HFF-Myc (cell line): ENCODE measurements at places on chromosomes 12 and 14.

GRCh38 chr14:52089218-52089617, 20.4 kb upstream of the NID2 start:
- DNase-seq: no peak

- DNase-seq: no peak
Observed at GRCh38 chr12:13258197-13258596, 61.7 kb downstream of the EMP1 start.

DNA sequence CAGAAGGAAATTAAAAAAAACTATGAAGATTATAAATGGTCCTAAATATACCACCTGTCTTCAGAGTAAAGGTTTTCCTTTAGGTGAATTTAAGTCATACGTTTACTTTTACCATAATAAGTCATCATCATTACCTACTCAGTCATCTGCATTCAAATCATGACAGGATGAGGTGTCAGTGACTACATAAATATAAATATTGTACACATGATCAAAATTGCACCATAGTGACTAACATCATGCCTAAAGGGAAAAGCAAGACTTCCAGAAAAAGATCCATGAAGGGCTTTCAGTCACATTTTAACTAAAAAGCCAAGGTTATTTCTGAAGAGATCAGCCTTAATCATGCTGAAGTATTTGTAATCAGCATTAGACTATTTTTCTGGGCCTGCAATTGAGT, 759.9 kb upstream of the FLRT2 start:
- DNase-seq: no peak

GRCh38 chr12:9745199-9745598, 12.3 kb upstream of the CLECL1 start:
- no peak for DNase-seq

DNA sequence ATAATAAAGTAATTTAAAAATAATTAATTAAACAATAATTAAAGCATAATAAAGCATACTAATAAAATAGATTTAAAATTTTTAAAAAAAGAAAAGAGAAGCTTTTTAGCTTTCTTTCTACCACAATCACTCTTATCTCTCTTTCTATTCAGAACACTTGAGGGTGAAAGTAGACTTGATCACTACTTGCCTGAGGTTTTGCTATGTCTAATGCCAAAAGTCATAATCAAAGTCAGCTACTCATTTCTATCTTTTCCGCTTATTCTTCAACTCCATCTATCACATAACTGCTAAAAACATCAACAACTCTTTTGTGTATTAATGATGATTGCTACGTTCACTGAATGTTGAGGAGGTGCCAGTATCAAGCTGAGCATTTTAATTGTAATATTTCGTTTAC, 202.0 kb upstream of the KRR1 start:
- no peak for DNase-seq

DNA sequence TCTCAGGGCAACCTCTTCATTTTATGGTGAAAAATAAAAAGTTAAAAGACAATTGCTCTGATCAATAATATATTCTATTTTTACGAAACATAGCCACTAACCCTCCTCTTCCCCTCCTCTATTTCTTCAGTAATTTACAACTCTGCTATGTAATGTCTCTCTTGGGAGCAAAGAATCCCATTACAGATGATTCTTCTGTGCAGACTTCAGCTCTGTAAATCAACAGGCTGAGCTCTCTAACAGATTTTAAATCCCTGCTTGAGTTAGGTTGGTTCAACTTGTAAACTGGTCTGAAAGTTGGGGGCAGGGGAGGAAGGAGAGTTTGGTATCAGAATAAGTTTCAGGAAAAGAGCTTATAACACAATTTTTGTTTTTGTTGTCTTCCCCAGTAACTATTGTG, 151.0 kb downstream of the SLC25A21 start:
- no peak for DNase-seq

DNA sequence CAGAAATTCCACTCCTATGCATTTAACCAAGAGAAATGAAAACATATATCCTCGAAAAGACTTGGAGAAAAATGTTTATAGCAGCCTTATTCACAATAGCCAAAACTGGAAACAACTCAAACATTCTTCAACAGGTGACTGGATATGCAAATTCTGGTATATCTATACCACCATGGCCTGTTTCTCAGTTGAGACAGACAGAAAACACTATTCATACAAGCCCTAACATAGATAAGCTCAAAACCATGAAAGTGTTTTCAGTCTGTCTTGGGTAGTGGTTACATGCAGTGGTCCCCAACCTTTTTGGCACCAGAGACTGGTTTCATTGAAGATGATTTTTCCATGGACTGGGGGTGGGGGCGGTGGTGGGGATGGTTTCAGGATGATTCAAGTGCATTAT, 83.8 kb downstream of the SRGAP1 start:
- no peak for DNase-seq
